ENCODE measurements at places on chromosomes 2 and 18.

DNA sequence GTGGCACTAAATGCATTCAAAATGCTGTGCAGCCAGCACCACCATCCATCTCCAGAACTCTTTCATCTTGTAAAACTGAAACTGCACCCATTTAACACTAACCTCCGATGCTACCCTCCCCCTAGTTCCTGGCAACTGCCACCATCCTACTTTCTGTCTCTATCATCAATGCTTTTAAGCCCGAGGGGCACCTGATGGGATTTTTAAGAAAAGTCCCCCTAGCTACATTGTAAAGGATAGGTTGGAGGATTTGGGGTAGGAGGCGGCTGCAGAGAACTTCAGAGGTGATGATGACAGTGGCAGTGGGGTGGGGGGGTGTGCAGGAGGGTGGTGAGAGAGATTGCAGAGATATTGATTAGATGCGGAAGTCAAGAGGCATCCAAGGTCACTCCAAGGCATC, 10.8 kb upstream of the YWHAQ start:
- no peak for DNase-seq

DNA sequence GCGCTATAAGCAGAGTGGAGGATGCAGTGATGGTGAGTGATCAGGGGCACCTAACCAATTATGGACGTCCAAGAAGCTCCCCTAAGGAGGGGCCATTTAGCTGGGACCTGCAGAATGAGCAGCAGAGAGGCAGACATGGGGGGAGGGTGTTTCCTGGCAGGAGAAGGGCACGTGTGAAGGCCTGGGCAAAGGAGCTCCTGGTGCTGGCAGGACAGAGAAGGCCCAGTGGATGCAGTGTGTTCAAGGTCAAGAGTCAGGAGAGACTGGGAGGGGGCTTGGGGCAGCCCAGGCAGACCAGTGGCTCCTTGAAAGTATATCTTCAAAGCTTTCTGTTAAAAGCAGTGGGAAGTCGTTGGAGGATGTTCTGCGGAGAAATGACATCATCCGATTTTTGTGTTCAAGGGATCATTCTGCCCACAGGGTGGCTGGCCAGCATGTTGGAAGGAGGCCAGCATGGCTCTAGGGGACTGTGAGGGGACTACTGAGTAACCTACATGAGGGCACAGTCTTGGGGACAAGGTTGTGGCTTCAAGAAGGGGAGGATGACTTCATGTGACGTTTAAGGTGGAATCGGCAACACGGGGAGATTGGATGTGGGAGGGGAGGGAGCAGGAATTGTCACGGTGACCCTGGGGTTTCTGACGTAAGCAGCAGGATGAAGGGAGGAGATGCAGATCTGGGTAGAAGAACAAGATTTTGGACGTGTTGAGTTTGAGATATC, 9.0 kb upstream of the CIB4 start:
- no peak for DNase-seq

- DNase-seq: no peak
Measured at GRCh38 chr2:240966457-240966905, 31.9 kb upstream of the SNED1 start.

DNA sequence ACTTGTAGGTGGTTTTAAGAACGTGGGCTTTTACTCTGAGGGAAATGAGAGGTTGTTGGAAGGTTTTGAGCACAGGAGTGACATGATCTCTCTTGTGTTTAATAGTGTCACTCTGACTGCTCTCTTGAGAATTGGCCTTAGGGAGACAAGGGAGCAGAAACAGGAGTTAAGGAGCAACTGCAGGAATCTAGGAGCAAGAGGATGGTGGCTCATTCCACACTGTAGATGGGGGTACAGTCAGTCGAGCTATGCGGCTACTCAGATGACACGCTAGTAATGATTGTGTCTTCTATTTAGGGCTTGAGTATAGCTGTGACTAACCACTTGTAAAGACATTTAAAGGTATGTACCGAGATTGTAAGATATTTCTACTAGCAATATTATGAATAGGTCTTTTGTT, 87.4 kb downstream of the RPRM start:
- no peak for DNase-seq

DNA sequence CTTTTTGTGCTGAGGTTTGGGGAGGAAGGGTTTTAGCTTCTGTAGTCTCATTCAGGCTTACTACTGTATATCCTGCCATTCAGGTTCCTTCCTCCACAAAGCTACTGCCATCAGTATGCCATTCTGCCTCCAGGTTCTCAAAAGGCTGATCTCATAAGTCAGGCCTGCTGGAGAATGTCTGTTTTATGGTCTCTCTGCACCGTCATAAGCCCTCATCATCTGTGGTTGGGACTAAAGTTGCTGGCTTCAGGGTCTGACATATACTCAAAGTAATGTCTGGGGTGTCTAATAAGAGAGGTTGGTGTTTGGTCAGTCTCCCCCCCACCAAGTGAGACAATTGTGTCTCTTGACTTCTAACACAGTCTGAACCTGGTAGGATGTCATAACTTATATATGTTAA, 36.2 kb upstream of the CCBE1 start:
- no peak for DNase-seq

GRCh38 chr2:38728694-38729093, 22.5 kb downstream of the SRSF7 start:
- no peak for DNase-seq

GRCh38 chr2:73232403-73233153, 461 bp downstream of the PRADC1 start:
- no peak for DNase-seq

DNA sequence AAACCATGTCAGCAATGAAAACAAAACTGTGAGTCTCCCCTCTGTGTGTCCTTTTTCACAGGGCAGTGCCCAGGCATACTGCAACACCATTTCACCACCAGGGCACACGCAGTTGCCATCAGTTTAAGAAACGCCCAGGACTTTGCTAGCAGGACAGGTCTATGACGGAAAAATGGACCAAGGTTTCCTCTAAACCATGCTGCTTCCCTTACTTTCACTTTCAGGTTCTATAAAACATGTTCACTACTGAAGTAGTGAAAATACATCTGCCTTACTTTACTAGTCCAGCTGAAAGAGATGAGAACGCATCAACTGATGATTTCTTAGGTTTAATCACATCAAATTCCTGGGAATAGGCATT, 110.5 kb downstream of the TCF4 start:
- no peak for DNase-seq

GRCh38 chr2:46481198-46482193, 2.1 kb downstream of the TMEM247 start:
- no peak for DNase-seq

DNA sequence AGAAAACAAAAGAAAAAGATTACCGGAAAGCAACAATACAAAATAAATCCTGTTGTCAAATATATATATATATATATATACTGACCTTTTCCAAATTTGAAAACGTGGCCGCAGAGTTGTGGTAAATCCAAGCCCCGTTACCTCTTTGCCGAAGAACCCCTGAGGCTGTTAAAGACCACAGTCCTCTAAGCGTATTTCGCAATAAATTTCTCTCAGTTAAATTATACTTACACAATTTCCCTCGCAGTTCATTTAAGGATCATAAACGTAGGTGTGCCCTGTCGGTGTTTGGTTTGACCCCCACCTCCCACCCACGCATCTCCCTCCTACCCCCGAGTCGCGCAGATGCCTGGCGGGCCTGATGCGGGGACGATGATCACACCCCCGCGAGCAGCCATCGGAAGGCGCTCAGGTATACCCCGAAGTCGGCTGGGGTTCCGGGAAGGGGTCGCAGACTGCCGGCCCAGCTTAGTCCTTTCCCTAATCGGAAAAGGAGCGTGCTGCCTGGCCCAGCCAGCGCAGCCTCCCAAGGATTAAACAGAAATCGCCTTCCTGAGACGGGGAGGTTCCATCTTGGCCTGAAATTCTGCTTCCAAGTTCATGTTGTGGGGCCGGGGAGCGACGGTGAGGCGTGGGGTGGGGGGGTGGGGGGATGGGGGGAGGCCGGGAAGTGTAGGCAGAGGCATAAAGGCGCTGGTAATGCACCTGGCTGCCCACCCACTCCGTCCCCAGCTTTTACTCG, 2.9 kb upstream of the MEIS1 start:
- DNase-seq: no peak

GRCh38 chr2:190984595-190984994, 29.4 kb downstream of the STAT1 start:
- no peak for DNase-seq

DNA sequence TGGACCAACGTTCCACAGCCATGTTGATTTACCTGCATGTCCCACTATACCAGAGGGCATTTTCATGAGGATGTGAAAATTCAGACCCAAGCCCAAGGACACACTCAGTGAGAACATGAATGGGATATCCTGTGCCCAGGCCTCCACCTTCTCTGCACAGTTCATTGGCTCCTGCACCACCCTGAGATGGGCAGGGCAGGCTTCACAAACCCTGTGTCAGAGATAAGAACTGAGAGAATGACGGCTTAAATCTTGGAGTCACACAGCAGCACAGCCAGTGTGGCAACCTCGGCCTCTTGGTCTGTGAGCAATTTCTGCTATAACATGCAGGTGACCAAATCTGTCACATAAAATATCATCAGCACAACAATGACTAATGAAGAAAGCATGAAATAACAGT, 71.9 kb downstream of the UXS1 start:
- DNase-seq: no peak

DNA sequence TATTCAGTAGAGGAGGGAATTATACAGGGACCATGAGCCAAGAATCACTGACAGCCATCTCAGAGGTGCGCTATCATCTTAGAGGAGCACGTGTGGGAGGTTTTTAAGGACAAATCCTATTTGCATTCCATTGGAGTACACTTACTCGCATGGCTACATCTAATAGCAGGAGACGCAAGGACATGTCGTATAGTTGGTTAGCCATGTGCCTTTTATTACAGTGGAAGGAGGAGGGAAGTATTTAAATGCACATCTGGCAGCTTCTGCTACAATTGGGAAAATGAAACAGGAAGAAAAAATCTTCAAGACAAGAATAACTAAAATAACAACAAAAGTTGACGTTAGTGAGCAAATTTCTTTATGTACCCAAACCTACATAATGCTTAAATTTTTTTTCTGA, 86.5 kb upstream of the UGP2 start:
- DNase-seq: no peak

DNA sequence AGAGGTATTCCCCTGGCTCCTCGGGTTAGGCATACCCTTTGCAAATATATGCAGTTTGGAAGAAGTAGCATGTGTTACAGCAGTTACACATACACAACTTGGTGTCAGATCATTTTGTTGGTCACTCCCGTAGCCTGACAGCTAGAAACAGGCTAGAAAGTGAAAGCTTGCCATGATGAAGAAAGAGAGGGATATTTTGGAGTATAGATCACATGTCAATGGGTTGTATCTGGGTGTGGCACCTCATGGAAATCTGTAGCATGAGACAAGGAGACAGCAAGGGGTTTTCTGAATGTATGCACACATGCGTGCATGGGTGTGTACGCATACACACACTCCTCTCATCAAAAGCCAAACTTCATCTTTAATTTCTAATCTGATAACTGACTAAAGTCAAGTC, 1914.5 kb upstream of the PIK3C3 start:
- DNase-seq: no peak

DNA sequence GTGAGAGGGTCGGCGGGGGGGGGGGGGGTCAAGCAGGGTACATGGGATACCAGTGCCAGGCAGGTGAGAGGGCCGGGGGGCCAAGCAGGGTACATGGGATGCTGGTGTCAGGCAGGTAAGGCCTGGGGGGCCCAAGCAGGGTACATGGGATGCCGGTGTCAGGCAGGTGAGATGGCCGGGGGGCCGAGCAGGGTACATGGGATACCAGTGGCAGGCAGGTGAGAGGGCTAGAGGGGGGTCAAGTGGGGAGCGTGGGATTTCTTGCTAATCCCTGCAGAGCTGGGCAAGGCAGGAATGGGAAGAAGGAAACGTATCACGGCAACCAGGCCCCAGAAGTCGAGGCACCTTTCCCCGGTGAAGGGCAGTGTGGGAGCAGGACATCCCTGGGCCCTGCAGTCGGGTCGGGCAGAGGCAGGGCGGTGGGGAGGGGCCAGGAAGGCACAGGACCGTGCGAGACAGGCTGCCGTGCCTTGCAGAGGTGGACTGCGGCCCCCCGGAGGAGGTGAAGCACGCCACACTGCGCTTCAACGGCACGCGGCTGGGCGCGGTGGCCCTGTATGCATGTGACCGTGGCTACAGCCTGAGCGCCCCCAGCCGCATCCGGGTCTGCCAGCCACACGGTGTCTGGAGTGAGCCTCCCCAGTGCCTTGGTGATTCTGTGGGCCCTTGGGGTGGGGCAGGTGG, 49.3 kb downstream of the MTERF4 start:
- DNase-seq: no peak

GRCh38 chr2:28327956-28328922, 64.4 kb upstream of the FOSL2 start:
- DNase-seq: no peak

- DNase-seq: no peak
Measured at GRCh38 chr2:166610180-166610912, 116.3 kb upstream of the SCN7A start.

DNA sequence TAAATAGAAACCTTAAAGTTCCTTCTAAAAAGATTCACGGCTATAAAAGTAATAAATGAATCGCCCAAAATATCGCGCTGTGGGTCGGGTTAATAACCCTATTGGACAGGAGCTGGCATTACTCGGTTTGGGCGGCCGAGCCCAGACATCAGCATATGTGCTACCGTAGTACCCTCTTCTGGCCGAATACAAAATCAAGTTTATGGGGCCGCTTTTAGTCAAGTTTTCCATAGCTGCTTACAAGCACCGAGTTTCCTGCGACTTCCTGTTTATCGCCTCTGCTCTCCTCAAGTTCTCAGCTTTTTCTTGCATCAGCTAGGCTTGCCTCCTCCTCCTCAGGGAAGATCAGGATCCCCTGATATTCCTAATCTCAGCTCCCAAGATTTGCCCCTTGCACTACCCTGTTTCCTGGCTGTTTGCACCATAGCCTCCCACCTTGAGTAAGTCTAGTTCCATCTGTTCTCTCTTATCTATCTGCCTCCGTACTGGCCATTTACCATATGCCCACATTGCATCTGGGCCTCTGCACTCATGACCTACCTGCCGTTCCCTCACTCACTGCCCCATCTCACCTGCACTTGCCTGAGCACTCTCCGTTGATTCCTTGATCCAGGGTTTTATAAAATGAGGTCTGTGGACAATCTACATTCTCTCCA, 56.1 kb downstream of the SLC35F5 start:
- no peak for DNase-seq

- DNase-seq: no peak
Measured at GRCh38 chr2:102417946-102418345, 5.0 kb upstream of the IL18RAP start.

- DNase-seq: no peak
Measured at GRCh38 chr2:49175831-49176230, 21.5 kb upstream of the FSHR start.
